ENCODE measurements at places on chromosomes 5 and 9.
A peak's percentile ranks its signal among the peaks of the same experiment; 100 is the strongest.

DNA sequence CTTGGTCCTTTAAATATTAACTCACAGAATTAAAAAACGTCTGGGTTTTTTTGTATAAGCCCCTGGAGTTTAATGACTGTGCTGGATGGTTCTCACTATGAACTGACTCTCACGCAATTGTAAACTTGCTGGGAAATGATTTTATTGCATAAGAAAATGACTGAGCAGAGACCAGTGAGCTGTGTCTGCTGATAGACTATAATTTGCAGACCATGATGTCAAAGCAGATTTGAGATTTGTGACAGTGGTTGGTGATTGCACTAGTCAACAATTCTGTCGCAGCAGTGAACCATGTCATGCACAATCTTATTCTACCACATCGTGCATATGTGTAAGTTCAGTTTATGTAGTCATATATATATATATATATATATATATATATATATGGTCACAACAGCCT is 85.7 kb upstream of the C9orf72 start:
- no peak for DNase-seq

DNA sequence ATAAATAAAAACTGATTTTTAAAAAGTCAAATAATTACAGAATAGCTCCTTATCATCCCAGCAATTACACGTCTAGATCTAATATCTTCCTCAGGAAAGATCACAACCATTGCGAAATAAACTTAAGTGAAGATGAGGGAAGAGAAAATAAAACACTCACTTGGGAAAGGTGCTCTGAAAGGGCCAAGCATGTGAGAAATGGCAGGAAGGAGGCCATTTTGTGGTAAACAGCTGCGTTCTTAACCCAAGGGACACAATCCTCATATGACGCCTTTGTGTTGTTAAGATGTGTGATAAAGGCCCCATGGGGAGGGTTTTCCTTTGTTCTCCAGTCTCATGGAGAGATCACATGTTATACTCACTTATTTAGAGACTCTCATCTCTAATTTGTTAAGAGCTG is 32.5 kb downstream of the JAKMIP2 start:
- DNase-seq = peak; percentile 81

- no peak for DNase-seq
These were observed 215.8 kb downstream of the ADAMTS12 start for GRCh38 chr5:33675958-33676464.

DNA sequence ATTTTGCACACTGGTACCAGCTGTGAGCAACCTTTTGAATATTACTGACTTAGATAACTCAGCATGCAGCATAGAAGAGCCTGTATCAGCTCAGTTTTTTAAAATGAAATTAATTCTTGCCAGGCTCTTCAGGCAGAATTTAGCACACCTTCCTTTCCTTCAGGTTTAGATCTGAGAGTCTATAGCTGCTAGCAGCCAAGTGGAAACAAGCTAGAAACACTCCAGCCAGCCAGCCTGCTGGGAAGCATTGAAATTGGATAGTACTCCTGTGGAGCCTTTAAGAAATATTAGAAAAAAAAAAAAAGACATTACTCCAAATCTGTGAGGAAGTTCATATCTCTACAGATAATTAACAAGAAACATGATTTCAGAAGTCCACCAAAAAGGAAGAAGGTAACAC is 812.2 kb downstream of the DTWD2 start:
- no peak for DNase-seq

GRCh38 chr5:9094582-9094981 is 451.3 kb downstream of the SEMA5A start:
- DNase-seq = no peak

DNA sequence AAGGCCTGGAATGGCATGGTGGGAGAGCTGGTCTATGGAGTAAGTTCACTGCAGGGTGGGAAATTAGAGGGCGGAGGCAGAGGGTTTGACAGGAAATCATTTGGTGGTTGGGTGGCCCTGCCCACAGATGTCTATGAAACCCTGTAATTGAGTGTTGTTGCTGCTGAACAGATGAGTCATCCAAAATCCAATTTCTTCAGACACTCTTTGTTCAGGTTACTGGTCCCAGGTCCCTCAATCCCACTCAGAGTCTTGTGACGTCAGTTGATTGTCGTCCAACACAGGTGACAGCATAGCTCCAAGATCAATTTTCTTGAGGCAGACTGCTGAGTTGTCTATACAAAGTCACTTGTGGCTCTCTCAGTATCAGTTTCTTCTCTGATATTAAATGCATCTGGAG is 208.6 kb downstream of the GRIA1 start:
- DNase-seq = no peak

Measured in NCI-H2227 treated with DMSO at 0.1 percent for 48 hours (cell line).